HS-5 (cell line): ENCODE measurements at places on chromosomes 3 and 15.
A peak's percentile ranks its signal among the peaks of the same experiment; 100 is the strongest.

DNA sequence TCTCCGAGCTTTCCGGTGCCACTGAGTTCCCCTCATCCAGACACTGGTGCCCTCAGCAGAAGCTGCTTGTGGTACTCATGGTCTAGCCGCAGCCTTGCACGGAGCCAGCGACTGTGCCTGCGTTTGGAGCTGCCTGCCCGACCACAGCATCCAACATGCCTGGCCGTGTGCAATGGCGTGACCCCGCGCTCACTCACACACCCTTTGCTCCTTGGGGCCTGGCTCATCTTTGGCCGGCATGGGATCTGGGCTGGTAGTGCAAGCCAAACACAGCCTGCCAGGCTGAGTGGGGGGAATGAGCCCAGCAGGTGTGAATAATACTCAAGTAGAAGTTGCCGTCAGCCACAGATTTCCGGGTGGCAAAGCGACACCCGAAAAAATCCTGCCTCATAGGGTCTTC, 1178.7 kb upstream of the GBE1 start:
- DNase-seq: no peak

DNA sequence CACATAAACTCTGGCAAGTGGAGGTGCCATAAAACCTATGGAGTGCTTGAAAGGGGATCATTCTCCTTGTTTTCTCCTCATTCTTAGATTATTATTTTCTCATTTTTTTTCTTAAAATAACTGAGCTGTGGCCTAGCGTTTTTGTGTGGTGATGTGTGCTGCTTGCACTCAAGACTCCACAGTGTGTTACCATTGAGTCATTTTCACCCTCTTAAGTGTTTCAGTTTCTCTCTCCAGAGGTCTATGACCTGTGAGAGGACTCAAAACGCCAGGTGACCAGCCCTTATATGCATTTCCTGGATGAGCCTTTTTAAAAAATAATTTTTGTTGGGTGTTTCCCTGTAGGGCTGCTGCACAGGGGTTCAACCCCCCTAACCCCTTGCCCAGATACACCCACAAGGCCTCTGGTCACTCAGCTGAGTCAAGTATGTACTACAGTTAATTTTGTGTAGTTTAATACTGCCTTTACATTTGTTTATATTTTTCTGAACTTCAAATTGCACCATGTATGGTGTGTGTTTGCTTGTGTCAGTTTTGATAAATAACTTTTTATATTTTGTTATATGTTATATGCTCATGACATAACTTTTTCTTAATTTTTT, 15.4 kb upstream of the BTLA start:
- no peak for DNase-seq

GRCh38 chr3:143416229-143416628, 296.7 kb downstream of the CHST2 start:
- DNase-seq: no peak

GRCh38 chr15:39084674-39085530, 496.0 kb upstream of the THBS1 start:
- DNase-seq: peak; percentile 47

GRCh38 chr15:23069496-23070166, 30.3 kb upstream of the TUBGCP5 start:
- DNase-seq: no peak

- no peak for DNase-seq
Observed at GRCh38 chr15:48647962-48648361, 2.5 kb upstream of the FBN1 start.

GRCh38 chr15:68204776-68205557, at the start of gene CALML4:
Gene CALML4 (minus strand): TSS chr15:68205332. CDS start chr15:68205247, 85 bp downstream.
- no peak for DNase-seq

- DNase-seq: peak; percentile 18
Observed at GRCh38 chr3:138092023-138092422, 23.4 kb downstream of the DZIP1L start.

GRCh38 chr15:66613743-66614142, 47.9 kb upstream of the LCTL start:
- no peak for DNase-seq
